Iris pigment epithelial cell (primary cell): ENCODE measurements at places on chromosomes 16 and 17.

- DNase-seq: no peak
Observed at GRCh38 chr16:22890976-22891375, 77.0 kb downstream of the HS3ST2 start.

GRCh38 chr17:30824356-30825145 lies at the start of gene CRLF3:
Gene CRLF3 (minus strand): TSS chr17:30824692. CDS start chr17:30824651, 41 bp downstream.
- peak; percentile 92 for DNase-seq

DNA sequence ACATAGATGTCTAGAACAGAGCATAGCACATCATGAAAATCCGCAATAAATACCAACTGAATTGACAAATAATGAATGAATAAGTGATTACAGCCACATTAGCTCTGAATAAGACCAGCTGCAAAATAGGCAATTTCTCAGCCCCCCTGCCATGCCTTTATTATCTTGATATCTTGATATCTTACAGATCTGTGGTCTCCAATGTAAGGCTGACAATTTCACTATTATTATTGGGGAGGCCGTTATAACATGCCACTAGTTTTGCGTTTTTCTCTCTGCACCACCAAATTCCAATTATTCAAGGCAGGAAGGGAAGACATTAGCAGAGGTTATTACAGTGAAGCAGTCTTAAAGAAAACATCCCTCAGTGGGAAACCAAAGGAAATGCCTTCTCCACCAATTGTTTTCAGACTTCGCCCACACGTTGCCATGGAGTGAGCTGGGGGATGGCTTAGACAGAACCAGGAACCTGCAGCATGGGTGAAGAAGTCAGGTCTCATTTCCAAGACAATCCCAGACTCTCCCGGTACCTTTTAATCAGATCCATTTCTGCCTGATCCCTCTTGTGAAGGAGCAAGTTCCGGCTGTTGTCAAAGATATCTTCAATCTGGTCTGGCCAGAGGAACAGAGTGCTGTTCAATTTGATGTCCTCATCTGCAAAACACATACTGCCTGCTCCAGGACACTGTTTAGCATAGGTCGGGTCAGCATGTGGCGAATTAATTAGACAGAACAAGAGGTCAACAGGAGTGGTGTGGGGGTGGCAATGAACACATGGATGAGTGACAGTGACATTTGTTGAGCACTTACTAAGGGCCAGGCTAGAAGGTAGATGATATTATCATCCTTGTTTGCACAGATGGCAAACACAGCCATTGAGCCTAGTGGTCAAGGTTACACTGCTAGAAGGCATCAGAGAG lies 46.4 kb downstream of the DNAH3 start:
- DNase-seq: peak; percentile 77

GRCh38 chr16:899683-900060 lies 71.1 kb downstream of the LMF1 start:
- no peak for DNase-seq

- no peak for DNase-seq
Observed at GRCh38 chr17:43591001-43591400, 44.9 kb upstream of the ETV4 start.

DNA sequence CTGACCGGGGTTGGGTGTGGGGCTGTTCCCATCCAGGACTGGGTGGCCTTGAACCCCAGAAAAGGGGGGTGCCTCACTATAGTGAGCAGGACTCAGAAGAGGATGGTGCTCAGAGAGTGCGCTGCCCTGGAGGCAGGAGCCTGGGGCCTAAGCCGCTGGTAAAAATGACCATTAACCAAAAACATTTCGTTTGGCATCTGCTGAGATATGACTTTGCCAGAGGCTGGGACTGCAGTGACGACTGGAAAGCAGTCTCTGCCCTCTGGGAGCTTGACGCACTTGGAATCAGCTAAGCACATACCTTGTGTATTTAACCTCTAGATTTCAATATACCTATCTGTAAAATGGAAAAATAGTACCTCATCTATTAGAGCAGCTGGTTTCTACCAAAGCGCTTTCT lies 7.2 kb upstream of the CRHR1 start:
- DNase-seq: no peak

DNA sequence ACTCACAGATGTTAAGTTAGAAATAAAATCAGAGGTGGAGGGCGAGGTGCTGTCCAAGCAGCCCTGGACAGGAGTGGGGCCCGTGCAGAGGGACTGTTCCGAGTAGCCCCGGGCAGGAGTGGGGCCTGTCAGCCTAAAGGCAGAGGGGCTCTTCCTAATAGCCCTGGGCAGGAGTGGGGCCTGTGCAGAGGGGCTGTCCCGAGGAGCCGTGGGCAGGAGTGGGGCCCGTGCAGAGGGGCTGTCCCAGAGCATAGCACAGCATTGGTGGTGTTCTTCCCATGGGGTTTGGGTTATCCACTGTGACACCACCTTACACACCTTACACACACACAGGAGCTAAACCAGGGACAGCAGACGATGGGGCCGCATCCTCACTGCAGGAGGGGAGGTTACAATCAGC lies 10.4 kb downstream of the CEP131 start:
- no peak for DNase-seq
